Neuronal stem cell (in vitro differentiated cells): ENCODE measurements at places on chromosomes 1 and 21.

GRCh38 chr1:183470147-183470960 lies 1.9 kb upstream of the SMG7 start:
- peak; percentile 54 for DNase-seq

DNA sequence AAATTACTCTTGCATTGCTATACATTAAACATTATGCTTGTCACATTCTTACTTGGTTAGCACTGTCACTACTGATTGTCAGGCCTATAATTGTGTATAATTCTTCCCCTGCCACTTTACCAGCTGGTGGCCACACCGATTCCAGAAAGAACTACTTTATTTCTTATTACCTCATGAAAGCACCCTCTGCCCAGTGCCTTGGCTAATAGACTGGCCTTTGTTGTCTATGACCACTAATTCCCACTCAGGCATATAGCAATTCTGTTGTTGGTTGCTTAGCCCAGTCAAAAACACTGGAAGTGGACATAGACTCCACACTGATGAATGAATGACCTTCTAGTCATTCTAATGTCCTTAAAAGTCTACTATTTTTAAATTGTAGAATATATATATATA lies 35.6 kb downstream of the MRPL39 start:
- DNase-seq = no peak

GRCh38 chr1:165551469-165551868 lies 7.7 kb downstream of the LRRC52 start:
- DNase-seq = no peak

DNA sequence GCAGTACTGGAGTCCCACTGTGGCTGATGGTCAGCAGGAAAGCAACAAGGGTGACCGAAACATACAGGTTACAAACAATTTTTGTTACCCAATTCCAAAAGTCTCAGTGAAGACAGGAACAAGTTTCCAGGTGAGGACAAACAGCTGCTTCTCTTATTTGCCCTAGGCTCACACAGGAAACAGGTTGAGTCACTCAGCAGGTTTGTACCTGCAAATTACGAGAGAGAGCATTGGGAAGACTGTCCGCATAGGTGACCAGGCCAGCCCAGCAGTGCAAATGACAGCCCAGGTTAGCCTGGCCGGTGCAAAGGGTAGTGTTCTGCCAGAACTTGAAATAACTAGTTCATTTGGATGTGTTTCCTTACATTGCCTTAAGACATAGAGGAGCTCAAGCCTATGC lies 40.0 kb upstream of the DSCAM start:
- DNase-seq = no peak

DNA sequence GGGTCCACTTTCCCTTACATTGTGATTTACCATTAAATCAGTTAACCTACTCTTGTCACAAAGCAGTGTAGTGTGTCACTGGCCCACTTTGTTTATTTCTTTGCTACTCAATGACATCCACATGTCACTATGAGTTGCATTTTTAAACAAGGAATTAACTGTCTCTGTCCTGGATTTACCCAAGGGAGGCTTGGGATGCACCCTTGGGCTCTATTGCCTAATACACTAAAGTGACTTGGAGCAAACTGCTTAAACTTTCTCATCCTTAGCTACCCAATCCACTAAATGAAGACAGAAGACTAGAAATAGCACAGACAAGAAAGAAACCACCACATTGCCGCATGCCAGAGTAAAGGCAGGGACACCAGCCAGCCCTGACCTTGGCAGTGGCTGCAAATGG lies 136.2 kb upstream of the TIAM1 start:
- no peak for DNase-seq

- no peak for DNase-seq
These were observed 63.8 kb downstream of the LMO4 start for GRCh38 chr1:87392248-87393192.

DNA sequence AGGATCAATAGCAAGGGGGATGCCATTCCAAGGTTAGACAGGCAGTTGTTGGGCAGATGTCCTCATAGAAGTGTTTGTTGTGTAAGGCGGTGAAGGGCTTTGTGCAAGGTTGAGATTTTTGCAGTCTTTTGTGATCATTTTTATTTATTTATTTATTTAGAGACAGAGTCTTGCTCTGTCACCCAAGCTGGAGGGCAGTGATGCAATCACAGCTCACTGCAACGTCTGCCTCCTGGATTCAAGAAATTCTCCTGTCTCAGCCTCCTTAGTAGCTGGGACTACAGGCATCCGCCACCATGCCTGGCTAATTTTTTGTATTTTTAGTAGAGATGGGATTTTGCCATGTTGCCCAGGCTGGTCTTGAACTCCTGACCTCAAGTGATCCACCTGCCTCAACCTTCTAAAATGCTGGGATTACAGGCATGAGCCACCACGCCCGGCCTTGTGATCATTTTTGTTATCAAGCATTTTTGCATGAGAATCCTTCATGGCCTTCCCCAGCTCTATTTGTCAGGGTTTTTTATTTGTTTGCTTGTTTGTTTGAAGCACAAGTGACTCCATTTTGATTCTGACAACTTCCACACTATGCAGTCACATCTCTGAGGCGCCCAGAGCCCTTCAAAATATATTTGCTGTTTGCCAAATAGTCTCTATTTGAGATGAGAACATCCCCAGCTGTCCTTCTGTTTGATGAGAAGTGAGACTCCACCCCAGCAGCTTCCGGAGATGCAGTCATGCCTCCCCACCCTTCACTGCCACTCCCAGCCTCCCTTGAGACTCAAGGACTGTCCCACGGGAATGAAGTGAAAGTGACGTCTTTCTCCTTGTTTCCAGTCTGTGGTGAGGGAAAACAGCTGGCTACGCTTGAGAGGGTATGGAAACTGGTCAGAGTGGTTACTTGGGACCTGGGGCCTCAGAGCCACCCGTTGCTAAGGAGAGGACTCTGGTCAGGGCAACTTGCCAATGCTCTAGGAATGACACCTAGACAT lies 38.0 kb downstream of the TMEM50B start:
- no peak for DNase-seq

GRCh38 chr1:167938080-167938636 lies 1.3 kb upstream of the MPC2 start:
- no peak for DNase-seq

DNA sequence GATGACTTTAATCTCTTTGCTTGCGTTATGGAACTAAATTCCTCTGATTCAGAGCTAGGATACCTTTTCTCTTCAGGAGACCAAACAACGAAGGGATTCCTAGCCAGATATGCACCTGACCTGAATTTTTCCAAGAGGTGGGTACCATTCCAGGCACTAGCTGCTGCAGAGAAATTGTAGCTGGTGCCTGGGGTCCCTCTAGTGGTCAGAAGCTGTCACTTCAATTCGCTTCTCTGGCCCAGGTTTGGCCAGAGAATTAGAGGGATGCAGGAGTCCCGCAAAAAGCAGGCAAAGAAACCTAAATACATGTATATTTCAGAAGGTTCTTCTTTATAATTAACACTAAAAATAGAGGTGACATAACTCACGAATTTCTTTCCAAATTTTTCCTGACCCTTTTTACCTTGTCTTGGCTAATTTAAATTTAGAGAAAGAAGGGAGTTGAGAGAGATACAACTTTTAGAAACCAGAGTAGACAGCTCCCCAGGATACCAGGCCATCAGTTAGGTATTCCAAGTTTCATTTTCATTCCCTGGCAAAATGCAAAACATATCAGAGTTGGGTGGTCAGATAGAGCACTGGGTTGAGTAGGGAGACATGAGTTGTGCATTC lies 9.6 kb downstream of the ACKR1 start:
- DNase-seq = no peak

GRCh38 chr1:205270764-205271163 lies 43.0 kb downstream of the TMCC2 start:
- DNase-seq = no peak

DNA sequence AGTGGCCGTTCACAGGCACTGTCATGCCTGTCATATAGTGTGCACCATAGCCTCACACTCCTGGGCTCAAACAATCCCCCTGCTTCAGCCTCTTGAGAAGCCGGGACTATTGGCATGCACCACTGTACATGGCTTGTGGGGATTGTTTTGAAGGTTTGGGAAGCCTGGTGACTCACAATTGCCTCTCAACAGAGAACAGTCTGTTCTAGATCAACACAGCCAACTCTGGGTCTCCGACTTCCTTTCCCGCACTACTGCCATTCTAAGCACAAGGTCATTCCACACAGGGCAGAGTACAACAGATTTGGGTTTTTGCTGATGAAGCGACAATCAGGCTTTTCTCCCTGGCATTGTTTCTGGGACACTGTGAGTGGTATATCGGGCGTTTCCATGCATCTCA lies 15.5 kb upstream of the AHCTF1 start:
- DNase-seq = no peak

- no peak for DNase-seq
These were observed 56.1 kb downstream of the SLAMF6 start for GRCh38 chr1:160466961-160467360.

DNA sequence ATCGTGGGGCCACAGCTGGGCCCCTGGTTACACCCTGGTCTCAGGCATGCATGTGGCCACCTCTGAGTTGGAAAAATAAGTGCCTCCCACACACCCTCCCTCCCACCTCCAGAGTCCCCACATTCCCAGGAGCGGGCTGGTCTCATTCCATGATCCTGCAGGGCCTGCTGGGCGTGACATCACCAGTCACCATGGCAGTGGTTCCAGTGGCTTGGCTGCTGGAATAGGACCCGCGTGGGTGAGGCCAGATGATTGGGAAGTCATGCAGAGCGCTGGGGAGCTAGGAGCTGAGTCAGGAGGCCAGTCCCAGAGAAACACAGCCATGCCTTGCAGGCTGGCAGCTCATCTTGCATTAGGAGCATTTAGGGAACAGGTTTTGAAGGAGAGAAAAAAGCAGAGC lies 125.4 kb upstream of the TMEM51 start:
- DNase-seq = peak; percentile 39

DNA sequence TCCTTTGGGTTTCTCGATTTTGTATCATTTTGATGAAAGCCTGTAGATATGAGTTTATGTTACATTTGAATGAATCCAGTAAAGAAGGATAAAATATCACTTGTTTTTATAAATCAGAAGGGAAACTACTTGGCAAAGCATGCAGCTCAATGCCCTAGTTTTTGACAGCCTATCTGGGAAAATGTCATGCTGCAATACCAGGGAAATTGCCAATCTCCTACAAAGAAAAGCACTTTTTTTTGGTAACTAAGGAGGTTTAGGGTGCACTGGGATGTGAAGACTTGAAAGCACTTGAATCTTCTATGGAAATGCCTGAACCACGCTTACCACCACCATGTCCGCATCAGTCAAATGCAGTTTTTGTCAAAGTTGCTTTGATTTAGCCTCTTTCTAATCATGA lies 446.9 kb upstream of the LRRC7 start:
- DNase-seq = no peak

GRCh38 chr1:25451908-25452307 lies 21.2 kb downstream of the MACO1 start:
- DNase-seq = no peak

DNA sequence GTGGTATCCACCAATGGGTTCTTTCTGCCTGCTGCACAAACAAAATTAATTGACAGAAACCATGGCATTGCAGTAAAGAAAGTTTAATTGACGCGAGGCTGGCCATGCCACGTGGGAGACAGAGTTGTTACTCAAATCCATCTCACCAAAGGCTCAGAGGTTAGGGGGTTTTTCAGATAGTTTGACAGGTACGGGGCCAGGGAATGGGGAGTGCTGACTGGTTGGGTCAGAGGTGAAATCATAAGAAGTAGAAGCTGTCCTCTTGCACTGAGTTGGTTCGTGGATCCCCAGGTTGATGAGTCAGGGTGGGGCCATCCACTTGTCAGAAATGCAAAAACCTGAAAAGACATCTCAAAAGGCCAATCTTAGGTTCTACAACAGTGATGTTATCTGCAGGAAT lies 941 bp upstream of the TBCE start:
- no peak for DNase-seq

DNA sequence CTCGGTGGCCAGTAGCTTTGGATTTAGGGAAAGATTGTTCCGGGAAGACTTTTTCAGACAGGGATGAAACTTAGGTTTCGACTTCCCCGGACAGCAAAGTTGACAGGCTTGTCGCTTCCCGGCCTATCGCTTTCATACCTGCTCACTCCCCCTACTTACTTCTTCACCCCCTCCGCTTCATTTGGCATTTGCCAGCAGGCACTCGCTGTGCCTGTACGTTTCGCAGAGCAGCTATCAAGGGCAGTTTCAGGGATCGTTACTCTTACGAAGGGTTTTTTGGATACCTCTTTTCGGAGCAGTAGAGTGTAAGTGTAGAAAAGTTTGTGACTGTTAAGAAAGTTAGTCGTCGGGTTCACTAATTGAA lies 393 bp downstream of the BLZF1 start:
- DNase-seq = no peak

- no peak for DNase-seq
These were observed 147.6 kb downstream of the IFI44 start for GRCh38 chr1:78797108-78797781.

GRCh38 chr21:46057111-46057709 lies 40.7 kb upstream of the COL6A2 start:
- no peak for DNase-seq

GRCh38 chr1:156641761-156642264 lies at the start of gene BCAN:
TSS of gene BCAN (plus strand) at chr1:156642117. CDS start at chr1:156646055, 3,938 bp downstream.
- DNase-seq = no peak

GRCh38 chr1:83509301-83509781 lies 489.6 kb downstream of the TTLL7 start:
- DNase-seq = no peak

GRCh38 chr1:27655151-27655937 lies 16.6 kb downstream of the IFI6 start:
- no peak for DNase-seq

DNA sequence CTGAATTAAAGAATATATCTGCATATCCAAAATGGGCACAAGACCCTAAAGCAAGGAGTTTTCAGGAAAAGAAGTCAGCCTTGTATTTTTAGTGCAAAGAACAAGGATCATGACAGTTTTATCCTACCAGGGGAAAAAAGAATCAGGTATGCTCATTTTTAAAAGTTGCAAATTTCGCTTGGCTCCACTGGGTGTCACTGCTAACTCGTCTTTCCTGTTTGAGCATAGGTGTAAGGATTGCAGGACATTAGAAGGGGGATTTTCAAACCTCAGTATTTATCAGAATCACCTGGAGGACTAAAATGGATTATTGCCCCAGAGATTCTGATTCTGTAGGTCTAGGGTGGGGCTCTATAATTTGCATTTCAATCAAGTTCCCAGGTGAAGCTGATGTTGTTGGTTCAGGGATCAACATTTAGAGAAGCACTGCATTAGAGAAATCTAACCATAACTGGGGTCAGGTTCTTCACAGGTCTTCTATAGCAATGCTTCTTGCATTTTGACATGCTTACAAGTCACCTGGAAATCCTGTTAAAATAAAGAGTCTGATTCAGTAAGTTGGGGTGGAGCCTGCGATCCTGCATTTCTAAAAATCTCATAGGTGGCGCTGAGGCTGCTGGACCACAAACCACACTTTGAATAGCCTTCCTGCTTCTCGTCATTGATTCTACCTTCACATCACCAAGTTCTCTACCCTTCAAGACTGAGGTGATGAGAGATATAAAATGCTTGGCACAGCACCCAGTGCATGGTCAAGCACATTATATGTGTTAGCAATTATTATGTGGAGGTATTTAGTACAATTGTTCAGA lies 39.6 kb downstream of the NUF2 start:
- DNase-seq = peak; percentile 6
